ENCODE measurements at places on chromosomes 4 and X. TPM values are rescaled to one million over a fixed set of nuclear protein-coding genes. Genes with fewer than 3 reads are reported as not detected.

- DNase-seq: peak; percentile 32
These were observed 136.8 kb downstream of the ADGRL3 start for GRCh38 chr4:61336916-61337315.

DNA sequence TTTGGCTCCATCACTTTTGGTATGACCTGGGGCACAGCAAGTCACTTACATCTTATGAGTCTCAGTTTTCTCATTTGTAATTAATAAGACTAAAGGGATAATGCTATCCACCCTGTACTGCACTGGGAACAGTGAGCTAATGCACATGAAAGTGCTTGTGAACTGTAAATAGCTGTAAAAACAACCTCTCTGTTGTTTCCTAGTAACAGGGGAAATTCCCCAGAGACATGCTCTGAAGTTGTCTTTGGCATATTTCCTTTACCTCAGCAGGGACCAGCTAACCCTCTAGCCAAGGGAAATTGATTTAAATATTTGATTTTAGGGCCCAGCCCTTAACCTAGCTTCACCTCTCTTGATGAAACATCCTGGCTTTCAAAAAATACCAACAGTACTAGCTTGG, 6.1 kb upstream of the CYSLTR1 start:
- no peak for DNase-seq

GRCh38 chrX:56382278-56382677, 150.1 kb downstream of the KLF8 start:
- DNase-seq: no peak

GRCh38 chrX:94178145-94178788, 504.3 kb downstream of the FAM133A start:
- no peak for DNase-seq

Gene NPY2R
- polyA plus RNA-seq: 0.20 TPM

GRCh38 chrX:816411-816810, 185.8 kb downstream of the SHOX start:
- DNase-seq: no peak

DNA sequence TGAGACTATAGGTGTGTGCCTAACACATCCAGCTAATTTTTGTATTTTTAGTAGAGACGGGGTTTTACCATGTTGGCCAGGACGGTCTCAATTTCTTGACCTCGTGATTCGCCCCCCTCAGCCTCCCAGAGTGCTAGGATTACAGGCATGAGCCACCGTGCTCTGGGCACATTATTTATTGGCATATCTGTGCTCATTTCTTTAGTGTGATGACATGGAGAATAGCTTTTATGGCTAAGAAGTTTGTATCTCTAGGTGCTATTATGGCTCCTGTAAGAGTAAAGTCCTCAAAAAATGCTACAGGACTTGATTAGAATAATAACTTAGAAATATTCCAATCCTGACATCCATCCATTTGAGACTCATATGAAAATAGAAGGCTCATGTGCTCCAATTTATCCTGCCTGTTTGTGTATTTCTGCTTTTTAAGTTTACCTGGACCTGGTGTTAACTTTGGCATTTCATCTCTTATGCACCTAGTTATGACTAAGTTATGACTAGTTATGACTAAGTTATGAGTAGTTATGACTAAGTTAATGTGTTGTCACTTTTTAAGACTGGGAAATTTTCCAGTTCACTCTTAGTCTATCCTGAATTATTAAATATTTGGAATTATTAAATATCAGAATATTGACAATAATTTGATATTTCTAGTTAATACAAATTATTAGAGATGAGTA, 36.4 kb upstream of the UNC5C start:
- DNase-seq: no peak

GRCh38 chr4:107743532-107743931, 23.5 kb upstream of the PAPSS1 start:
- no peak for DNase-seq

Gene JADE1
- polyA plus RNA-seq: 13.6 TPM

DNA sequence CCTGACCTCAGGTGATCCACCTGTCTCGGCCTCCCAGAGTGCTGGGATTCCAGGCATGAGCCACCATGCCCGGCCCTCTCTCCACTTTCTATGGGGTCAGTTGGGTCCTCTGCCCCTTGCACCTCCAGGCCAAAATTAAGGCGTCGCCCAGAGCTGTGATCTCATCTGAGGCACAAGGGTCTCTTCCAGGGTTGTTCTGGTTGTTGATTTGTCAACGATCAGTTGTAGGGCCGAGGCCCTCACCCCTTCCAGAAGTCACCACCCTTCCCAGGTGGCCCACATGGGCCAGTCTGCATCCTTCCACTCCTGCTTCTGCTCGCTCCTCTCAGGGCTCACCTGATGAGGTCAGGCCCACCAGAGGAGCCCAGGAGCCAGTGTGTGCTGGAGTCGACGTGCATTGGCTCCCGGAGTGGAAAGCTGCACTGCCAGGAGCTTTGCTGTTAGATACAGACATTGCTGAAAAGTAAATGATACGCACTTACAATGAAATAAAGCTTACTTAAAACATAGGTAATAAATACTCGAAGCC, 14.3 kb upstream of the TMEM271 start:
- no peak for DNase-seq

DNA sequence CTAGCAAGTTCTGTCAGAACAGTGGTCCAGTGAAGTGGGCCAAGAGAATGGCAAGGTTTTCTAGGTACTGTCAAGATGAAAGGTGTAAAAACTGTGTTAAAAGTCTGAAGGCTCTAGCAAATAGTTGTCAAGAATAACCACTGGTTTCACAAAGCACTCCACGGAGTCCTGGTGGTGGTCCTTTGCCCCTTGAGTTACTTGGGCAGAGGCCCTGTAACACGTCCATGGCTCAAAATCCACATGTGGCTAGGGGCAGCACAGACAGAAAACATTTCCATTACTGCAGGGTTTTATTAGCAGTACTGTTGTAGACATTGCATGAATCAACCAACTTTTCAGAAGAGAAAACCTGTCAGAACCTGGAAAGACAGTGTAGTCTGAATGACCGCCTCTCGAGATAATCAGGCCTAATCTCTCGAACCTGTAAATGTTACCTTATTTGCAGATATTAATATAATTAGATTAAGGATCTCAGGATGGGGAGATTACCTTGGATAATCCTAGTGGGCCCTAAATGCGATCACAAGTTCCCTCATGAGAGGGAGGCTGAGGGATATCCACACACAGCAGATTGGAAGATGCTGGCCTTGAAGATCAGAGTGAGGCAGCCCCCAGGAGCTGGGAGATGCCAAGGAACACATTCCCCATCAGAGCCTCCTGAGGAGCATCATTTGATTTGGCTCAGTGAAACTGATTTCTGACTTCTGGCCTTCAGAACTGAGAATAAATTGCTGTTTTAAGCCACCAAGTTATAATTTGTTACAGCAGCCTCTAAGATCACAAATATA, 34.7 kb downstream of the ERVMER34-1 start:
- no peak for DNase-seq

GRCh38 chr4:8015512-8015911, 75.9 kb upstream of the AFAP1 start:
- peak; percentile 15 for DNase-seq

- DNase-seq: no peak
These were observed 32.1 kb downstream of the UTP14A start for GRCh38 chrX:129938081-129938480.

Gene UGT8
- 36.5 TPM for polyA plus RNA-seq

- no peak for DNase-seq
These were observed 212.8 kb downstream of the GPAT3 start for GRCh38 chr4:83748711-83749110.

DNA sequence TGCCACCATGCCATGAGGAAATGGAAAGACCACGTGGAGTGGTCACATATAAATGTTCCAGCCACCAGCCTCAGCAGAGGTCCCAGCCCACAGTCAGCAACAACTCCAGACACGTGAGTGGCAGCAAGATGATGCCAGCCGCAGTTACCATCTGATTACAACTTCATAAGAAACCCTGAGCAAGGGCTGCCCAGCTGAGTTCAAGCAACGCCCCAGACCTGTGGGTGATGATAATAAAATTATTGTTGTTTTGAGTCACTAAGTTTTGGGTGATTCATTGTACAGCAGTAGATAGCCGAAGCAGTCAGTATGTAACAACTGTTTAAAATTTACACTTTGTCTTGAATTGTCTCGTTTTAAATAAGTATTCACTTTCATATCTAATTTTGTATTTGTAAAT, 5.8 kb upstream of the CCNG2 start:
- no peak for DNase-seq

DNA sequence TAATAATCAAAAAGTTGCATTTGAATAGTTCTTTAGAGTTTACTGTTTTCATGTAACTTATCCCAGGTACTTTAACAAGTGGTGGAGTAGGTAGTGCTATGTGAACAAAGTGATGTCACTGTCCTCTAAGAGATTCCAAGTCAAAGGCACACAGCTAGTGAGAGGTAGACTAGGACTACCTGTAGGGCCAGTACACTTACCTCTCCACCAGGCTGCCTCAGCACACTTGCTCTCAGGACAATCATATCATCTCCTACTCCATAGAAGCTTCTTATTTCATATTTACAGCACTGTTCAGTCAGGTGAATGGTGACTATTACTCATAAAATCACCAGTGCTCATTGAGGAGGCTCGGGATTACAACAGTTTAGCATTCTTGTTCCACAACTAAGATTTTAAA, 173.0 kb upstream of the EMCN start:
- DNase-seq: no peak

GRCh38 chr4:54568184-54568583, 89.6 kb upstream of the KIT start:
- no peak for DNase-seq

Gene LAS1L
- 63.2 TPM for polyA plus RNA-seq

DNA sequence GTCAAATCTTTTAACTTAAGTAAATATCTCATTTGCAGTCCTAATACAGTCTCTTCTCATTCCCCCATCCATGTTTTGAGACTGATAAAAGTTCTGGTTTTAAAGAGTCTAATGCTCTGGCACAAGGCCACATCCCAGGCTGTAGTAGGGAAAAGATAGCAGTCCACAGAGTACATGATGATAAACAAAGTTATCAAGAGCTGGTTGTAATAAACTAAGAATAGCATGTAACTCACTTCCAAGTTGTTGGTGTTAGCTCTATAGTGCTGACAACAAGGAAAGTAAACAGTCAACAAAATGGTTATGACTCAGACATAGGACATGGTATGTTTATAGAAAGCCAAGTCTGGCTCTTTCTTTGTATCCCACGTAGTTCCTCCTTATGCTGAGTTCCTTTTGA, 21.8 kb upstream of the AREG start:
- no peak for DNase-seq

GRCh38 chr4:8297691-8298485, 28.3 kb downstream of the HTRA3 start:
- no peak for DNase-seq

DNA sequence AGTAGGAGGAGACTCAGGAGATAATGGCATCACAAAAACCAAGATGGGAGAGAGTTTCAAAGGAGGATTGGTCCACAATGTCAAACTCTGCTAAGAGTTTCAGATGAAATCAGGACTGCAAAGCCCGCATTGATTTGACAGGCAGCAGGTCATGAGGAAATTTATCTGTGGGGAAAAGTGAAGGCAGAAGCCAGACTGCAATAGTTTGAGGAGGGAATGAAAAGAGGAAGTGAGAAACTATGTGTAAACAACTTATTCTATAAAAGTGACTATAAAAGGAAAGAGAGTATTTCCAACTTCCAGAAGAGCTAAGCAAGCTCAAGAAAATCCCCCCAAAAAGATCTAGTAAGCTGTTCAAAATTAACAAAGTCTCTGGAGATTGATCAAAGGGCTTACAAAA, 66.3 kb upstream of the DGKK start:
- no peak for DNase-seq

Gene PCSK1N
- 267 TPM for polyA plus RNA-seq

GRCh38 chrX:44898411-44899221, 25.6 kb downstream of the KDM6A start:
- DNase-seq: no peak

GRCh38 chrX:116272861-116273260, 102.3 kb downstream of the AGTR2 start:
- DNase-seq: no peak

Gene FRAS1
- 6.3 TPM for polyA plus RNA-seq

Gene WAS
- 2.9 TPM for polyA plus RNA-seq

- no peak for DNase-seq
These were observed 7.8 kb downstream of the CASP3 start for GRCh38 chr4:184641451-184641850.

DNA sequence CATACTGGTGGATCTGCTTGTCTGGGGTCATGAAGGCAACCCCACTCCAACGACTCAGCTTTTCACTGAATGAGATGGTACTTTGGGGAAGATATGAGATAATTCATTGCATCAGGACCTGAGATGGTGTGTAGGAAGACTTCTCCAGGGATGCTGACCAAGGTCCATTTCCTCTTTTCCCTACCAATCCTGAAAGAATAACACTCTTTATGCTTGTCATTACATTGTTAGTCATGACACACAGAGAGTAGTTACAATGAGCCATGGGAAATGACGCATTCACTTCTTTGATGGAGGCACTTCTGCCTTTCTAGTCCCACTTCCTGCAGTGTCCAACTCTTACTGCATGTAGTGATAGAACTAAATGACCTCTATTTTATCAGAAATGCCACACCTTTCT, 58.6 kb downstream of the AREG start:
- DNase-seq: no peak

DNA sequence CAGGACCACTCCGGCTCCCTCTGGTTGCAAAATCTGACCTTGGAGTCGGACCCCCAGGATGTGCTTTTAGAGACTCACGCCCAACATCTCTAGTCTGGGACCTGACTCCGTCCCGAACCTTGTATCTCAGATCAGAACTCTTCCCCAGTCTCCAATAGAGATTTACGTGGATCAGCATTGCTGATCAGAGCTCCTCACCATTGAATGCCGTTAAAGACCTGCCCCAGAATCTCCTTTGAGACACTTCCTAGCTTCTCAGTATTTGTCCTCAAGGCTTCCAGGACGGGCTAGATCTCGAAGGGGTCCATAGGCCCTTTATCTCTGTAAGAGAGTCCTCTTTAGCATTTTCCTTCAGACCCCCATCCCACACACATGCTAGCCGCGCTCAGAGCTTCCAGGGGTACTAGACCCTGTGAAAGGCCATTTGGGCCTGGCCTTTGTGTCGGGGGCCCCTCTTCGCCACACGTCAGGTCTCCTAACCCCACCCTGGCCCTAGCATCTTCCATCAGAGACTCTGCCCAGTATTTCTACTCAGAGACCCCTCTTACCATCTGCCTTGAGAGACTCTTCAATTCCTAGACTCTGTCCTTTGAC, 662 bp downstream of the UBA1 start:
- no peak for DNase-seq

DNA sequence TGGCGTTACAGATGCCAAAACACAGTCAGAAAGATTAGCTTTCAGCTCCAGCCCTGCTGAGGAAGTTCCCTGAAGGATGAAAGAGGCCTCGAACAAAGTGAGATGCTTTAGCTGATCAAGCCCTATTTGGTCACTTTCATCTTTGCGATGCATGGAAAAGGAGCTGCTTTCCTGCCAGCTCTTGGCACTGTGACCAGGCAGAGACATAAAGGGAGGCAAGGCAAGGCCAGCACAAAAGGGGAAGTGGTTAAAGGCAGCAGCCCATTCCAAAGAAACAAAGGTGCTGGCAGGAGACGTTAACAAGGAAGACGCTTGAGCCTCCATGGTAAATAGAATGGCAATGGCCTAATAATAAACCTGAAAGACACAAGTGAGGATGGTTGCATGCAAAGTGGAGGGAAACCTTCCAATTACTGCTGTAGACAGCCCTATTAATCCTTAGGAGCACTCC, 617.1 kb upstream of the INTU start:
- DNase-seq: peak; percentile 96
